Immature natural killer cell (primary cell): ENCODE measurements at places on chromosomes 12 and 14. TPM values are rescaled to one million over a fixed set of nuclear protein-coding genes. Genes with fewer than 3 reads are reported as not detected.

- DNase-seq: no peak
These were observed 16.0 kb upstream of the RACGAP1 start for GRCh38 chr12:50041062-50041860.

The RAB15 gene
- 1.2 TPM for polyA plus RNA-seq

DNA sequence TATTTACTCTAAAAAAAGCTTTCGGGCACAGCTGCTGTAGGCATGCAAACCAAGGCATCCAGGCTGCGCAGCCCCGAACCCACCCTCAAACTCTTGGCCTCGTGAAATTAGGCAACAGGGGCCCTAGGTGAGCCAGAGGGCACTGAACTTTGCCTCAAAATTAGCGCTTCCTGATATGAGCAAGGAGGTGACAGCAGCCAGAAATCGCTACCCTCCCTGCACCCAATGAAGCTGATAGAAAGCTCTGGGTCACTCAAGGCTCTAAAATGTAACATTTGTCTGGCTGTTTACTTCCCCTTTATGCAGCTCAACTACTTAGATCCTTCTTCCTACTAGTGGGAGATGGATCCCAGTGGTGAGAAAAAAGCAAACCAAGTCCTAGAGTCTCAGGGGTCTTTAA, 61.8 kb downstream of the PITPNM2 start:
- DNase-seq: no peak

The IGFBP6 gene
- not detected for polyA plus RNA-seq

GRCh38 chr12:88391556-88391955, 188.7 kb downstream of the KITLG start:
- no peak for DNase-seq

- no peak for DNase-seq
These were observed 13.0 kb downstream of the FBXO33 start for GRCh38 chr14:39419272-39419671.

DNA sequence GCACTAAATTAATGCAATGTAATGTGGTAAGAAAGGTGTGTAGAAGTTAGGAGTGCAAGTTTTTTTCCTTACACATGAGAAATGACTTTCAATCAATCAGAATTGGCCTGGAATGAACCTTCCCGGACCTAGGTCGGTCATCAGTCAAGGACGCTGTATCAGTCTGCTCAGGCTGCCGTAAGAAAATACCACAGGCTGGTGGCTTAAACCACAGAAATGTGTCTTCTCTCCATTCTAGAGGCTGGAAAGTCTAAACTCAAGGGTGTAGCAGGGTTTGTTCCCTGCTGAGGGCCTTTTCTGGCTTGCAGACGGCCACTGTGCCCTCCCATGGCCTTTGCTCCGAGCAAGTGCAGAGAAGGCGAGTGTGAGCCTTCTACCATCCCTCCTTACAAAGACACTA, 86.6 kb upstream of the DYNC1H1 start:
- peak; percentile 50 for DNase-seq

- DNase-seq: no peak
These were observed 37.7 kb downstream of the FOXN4 start for GRCh38 chr12:109271418-109271817.

The CYP27B1 gene
- not detected for polyA plus RNA-seq

The SERPINA9 gene
- polyA plus RNA-seq: not detected

The CAPZA3 gene
- not detected for polyA plus RNA-seq

The GNB3 gene
- not detected for polyA plus RNA-seq

The SMCO2 gene
- not detected for polyA plus RNA-seq

GRCh38 chr14:86457481-86458135, 927.7 kb downstream of the FLRT2 start:
- DNase-seq: no peak

- DNase-seq: no peak
These were observed 365.9 kb upstream of the NOVA1 start for GRCh38 chr14:26963711-26964110.

The RTL1 gene
- not detected for polyA plus RNA-seq

The AQP2 gene
- not detected for polyA plus RNA-seq

The PPM1H gene
- 0.50 TPM for polyA plus RNA-seq

The KICS2 gene
- polyA plus RNA-seq: 4.4 TPM

GRCh38 chr12:116174006-116174405, 103.5 kb downstream of the MED13L start:
- no peak for DNase-seq

DNA sequence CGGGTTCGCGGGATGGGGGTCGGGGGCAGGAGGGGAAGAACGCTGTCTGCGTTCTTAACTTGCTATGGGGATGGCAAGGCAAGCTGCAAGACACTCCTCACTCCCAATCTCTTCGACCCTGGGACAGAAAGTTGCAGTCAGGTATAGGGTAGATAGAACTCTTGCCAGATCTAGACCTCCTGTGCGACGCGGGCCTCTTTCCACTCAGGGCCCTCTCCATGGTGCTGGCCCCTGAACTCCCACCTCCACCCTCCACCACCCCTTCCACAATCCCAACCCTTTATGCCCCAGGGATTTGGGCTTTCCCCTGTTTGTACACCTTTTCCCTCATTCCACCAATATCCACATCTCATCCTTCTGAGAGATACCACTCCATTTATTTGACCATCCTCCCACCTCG, 812 bp downstream of the NABP2 start:
- DNase-seq: no peak

DNA sequence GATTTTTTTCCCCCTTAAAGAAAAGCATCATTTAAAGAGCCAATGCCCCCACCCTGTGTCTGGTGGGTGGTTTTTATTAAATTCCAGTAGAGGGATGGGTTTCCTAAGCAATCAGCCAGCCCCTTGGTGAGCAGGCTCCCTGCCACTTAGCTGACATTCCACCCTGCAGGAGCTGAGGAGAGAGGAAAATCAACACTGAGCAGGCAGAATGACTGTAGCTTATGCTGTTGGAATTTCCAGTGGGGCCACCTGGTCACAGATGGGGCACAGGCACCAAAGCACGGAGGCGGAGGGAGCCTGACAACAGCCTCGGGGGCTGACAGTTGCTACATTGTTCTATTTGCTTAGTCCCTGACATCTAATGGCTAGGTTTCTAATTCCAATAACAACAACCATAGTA, 127.7 kb downstream of the TMEM30B start:
- no peak for DNase-seq

The BBOF1 gene
- polyA plus RNA-seq: 3.4 TPM

The KDM2B gene
- 10.4 TPM for polyA plus RNA-seq

DNA sequence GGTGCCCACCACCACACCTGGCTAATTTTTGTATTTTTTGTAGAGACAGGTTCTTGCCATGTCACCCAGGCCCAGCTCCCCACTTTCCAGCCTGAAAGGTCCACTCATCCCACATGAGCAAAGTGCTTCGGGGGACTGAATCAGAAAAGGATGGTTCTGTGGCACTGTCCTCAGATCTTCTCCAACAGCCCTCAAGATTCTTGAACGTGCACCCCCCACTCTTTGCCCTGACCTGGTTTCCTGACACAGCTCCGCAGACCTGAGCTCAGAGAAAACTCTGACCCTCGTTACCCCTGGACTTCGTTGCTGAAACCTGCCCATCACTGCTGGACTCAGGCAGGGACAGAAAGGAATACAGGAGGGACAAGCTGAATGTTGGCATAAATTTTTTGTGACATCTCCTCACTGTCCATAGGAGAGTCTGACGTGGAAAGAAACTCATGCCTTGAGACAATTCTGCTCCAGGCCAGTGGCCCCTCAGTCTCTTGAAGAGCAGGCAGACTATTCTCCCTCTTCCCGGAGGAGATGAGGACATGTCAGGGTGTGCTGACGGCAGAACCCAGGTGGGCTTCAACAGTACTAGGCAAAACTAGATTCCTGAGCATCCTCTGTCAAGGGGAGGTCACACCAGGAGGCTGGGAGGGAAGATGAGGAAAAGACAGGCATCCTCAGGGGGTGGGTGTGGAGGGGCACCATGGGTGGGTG, 149.3 kb downstream of the DPF3 start:
- no peak for DNase-seq

DNA sequence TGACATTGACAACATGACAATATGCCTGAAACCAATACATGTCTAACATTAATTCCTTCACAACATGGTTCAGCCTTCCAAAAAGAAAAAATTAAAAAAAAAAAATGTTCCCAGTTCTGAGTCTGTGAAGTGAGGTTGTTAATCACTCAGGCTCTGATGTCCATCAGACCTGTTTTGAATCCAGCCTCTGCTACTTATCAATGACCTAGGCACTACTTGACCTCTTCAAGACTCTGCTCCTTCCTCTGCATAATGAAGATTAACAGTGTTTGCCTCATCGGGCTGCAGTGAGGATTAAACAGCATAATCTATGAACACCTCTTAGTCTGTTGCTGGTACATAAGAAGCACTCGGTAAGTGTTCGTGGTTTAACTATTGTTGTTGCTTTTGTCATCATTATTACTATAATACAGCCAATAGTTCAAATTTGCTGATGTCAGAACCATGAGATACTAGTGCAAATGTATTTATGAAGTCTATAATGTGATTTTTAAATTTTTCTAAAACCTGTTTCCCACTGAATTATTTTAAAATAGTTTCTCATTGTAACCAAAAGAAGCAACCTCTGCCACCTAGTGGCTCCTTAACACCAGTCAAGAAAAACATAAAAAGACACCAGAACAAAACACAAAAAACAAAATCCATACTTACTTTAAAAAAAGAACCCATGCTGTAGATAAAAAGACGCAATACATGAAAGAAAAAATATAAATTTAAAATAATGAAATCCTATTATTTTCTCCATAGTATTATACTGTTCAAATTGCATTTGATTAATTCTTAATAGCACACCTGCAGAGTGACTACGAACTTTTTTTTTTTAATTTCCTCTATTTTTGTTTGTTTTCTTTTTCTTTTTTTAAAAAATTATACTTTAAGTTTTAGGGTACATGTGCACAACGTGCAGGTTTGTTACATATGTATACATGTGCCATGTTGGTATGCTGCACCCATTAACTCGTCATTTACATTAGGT, 20.3 kb upstream of the TMX1 start:
- no peak for DNase-seq

DNA sequence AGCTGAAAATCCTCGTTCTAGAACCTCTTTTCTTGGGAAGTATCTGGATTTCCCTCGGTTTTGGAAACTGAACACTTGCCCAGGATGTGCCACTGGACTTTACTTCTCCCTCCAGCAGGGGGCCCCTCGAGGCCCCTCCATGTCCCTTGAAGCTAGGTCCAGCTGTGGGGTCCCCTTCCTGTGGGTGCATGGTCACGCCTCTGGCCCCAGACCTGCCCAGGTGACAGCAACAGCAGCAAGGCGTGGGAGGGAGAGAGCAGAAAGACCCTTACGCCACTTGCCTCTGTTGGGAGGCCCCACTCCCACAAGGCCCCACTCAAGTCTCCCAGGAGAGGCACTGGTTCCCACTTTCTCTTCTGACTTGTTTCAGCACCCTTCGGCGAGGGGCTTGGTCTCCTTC, 3.1 kb downstream of the SLC25A29 start:
- no peak for DNase-seq

DNA sequence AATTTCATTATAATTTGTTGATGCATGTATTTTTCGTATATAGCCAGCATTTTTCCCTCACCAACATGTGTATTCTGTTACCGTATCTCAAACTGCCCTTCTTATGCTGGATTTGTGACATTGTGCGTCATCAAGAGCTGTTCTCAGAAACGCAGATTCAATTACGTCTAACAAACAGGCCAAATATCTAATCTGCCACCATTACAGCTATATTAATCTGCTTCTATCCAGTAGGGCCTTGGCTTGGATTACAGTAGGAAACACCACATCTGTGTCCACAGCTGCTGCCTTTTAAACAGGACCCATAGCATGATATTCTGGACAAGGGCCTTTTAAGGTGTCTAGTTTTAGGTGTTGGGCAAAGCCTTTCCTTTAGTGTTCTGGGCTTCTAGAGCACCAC, 140.6 kb downstream of the PDE3A start:
- no peak for DNase-seq

DNA sequence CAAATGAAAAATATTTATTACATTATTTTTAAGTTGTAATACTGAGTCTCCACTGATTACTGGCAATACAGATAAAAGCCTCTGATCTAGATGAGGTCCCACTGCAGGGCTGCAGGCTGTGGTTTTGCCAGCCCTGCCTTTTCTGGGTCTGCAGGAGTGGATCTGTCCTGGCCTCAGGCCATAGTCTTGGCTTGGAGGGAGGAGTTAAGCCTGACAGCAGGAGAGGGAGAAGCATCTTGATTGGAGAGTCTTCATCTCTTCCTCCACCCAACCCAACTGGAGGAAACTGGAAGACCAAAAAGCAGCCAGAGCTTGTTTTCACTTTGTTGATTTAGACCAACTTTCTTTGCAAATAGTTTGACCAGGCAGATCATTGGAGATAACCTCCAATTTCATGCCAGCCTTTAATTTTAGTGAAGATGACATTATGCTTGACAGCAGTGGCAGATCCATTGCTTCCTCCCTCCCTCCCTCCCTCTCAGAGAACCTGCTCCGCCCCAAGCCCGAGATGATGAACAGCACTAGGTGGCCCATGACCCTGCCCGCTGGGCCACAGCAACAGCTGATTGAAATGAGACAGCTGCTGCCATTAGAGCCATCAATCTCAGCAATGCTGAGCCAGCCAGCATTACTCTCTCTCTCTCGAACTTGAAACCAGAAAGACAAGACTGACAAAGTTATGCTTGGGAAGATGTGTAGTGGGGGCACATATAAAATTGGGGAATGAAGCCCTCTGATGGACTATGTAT, 222.4 kb downstream of the GLT1D1 start:
- no peak for DNase-seq

DNA sequence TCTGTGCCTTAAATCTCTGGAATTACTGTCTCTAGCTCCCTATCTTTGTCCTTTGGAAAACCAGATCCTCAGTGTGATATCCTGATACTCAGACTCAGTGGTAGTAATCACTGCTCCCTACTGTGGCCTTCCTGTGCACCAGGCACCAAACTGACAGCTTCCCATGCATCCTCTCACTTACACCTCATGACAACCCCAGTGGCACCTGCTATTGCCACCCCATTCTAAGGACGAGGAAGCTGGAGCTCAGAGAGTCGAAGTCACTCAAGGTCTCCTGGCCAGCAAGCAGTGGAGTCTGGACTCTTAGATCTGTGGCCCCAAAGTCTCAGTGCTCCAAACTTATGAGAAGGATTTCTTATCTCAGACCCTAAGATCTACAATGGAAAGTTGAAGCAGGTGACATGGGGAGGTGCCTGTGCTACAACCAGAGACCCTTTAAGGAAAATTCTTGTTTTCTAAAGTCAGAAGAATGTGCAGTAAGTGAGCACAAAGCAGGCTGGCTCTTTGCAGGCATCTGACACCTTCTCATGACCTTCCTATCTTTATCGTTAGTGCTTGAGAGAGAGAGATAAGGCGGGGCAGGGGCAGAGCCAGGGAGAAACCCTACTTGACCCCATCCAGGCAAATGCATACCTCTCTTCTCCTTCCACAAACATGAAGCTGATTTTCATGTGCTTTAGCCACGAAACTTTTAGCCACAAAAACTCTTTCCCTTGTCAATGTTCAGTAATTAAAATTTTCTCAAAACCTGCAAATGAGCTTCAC, 47.1 kb downstream of the CCDC60 start:
- no peak for DNase-seq

- DNase-seq: no peak
These were observed 137.2 kb upstream of the ARHGAP5 start for GRCh38 chr14:31939934-31940333.

The SLC25A47 gene
- not detected for polyA plus RNA-seq
